ENCODE measurements at places on chromosomes 7 and 10. TPM values are rescaled to one million over a fixed set of nuclear protein-coding genes. Genes with fewer than 3 reads are reported as not detected.

The SLC29A3 gene
- 13.1 TPM for polyA plus RNA-seq

The GDF2 gene
- not detected for polyA plus RNA-seq

The GARIN1A gene
- 0.59 TPM for polyA plus RNA-seq

The SPDYE11 gene
- 0.11 TPM for polyA plus RNA-seq

The CD36 gene
- 55.4 TPM for polyA plus RNA-seq

The POLR2J3 gene
- polyA plus RNA-seq: 209 TPM

The HPS1 gene
- 36.3 TPM for polyA plus RNA-seq

The SLC13A4 gene
- polyA plus RNA-seq: 0.18 TPM

The GJD4 gene
- not detected for polyA plus RNA-seq

The DHTKD1 gene
- polyA plus RNA-seq: 30.7 TPM

The PITRM1 gene
- polyA plus RNA-seq: 50.1 TPM

The CLDN4 gene
- polyA plus RNA-seq: 0.27 TPM

The GNA12 gene
- polyA plus RNA-seq: 40.9 TPM

The FRMD4A gene
- polyA plus RNA-seq: 11.0 TPM

The PHYHIPL gene
- 0.55 TPM for polyA plus RNA-seq

The CHN2 gene
- polyA plus RNA-seq: 20.5 TPM

The PAX4 gene
- not detected for polyA plus RNA-seq

The ZNF25 gene
- polyA plus RNA-seq: 14.3 TPM

The INSYN2A gene
- 0.30 TPM for polyA plus RNA-seq

The WIPF3 gene
- 53.3 TPM for polyA plus RNA-seq

The GBX1 gene
- polyA plus RNA-seq: not detected

The KIN gene
- polyA plus RNA-seq: 11.4 TPM

The PRLHR gene
- 0.08 TPM for polyA plus RNA-seq

The SPDYE6 gene
- polyA plus RNA-seq: not detected

The PLCE1 gene
- polyA plus RNA-seq: 6.8 TPM

The CDH23 gene
- 13.3 TPM for polyA plus RNA-seq

The FOXI2 gene
- 0.35 TPM for polyA plus RNA-seq

The SPACDR gene
- polyA plus RNA-seq: 0.71 TPM

The FFAR4 gene
- polyA plus RNA-seq: 0.28 TPM

The JCAD gene
- 71.7 TPM for polyA plus RNA-seq

The DCLRE1C gene
- 5.0 TPM for polyA plus RNA-seq

The PNLIPRP2 gene
- 0.37 TPM for polyA plus RNA-seq

The ATRNL1 gene
- polyA plus RNA-seq: 42.4 TPM

The SLC13A1 gene
- polyA plus RNA-seq: not detected

The GRK5 gene
- 43.4 TPM for polyA plus RNA-seq

Data from ovary (tissue), 10 donors.